Skin of body (tissue), 3 donors: ENCODE measurements at places on chromosomes 11 and 22.

DNA sequence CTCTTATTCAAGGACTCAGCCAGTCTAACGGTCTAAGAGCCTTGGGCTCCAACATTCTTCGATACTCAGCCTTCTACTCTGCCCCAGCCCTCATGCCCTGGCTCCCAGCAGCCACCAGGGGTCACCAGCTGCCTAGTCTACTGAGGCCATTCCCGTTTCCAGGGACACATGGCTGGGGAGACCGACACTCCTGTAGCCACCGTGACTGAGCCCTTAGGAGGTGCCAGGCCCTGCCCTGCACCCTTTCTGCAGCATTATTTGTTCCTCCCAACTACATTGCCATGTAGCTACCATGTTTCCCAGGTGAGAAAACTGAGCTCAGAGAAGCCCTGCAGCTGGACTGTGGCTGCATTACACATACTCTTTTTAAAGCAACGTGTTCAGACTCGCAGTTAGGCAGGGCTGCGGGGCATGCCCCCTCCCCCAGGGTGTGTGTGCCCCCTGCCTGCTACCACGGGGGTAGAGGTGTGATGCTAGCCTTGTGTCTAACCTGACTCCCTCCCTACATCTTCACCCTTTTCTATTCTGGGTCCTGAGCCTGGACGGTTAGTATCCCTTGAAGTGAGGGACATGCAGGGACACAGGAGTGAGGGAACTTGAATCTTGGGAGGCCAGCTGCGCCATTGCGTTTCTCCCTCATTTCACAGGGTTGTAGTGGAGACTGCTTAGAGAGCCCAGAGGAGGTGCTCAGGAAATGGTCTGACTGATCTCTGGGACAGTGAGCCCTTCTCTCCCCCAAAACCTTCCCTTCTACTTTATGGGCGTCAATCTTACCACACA, 17.5 kb downstream of the ATG16L2 start:
- DNase-seq = peak; percentile 80

- DNase-seq = no peak
These were observed 110.6 kb upstream of the NECTIN1 start for GRCh38 chr11:119839476-119840133.

GRCh38 chr22:45518580-45518991, 15.9 kb downstream of the FBLN1 start:
- DNase-seq = no peak

DNA sequence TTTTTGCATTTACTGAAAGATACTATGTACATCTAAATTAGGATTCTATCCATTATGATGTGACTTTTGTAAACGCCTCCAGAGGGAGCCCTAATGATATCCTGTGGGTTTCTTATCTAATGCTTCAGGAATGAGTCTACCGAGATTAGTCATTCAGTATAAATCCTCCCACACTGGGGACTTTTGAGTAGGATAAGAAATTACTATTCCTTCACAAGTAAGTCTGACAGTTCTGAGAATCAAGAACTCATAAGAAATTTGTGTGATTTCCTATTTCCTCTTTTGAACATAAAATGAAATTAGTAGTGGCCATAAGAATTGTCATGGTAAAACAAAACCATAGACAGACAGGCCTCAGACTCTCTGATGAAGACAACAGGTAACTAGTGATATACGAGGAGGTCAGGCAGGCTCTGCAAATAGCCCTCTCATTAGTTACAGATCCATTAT, 10.0 kb upstream of the OR5M1 start:
- peak; percentile 3 for DNase-seq
